B cell (primary cell): ENCODE measurements at places on chromosomes 5 and 9. TPM values are rescaled to one million over a fixed set of nuclear protein-coding genes. Genes with fewer than 3 reads are reported as not detected.

The NUTM2G gene
- total RNA-seq: not detected in 2 replicates

The TNFSF8 gene
- total RNA-seq: 1.6 and 1.9 TPM in 2 replicates

The ZNF462 gene
- total RNA-seq: not detected in 2 replicates

The TMCO6 gene
- total RNA-seq: 33.3 and 36.2 TPM in 2 replicates
